ENCODE measurements at places on chromosomes 7 and 10.

DNA sequence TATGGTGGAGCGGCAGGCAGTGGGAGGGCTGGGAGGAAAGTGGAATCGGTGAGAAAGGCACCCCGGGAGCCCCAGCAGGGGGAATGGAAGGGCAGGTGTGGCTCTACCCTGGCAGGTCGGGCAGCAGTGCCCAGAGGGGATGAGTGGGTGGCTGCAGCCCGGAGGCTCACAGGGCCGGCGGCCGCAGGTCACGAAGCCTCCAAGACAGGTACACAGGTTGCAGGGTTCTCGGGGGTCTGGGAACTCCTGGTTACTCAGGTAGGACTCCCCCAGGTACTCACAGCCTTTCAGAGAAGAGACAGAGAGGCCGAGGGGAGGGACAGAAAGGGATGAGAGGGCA, 21.8 kb downstream of the KCP start:
- no peak for DNase-seq

- no peak for DNase-seq
These were observed 169.7 kb downstream of the NRF1 start for GRCh38 chr7:129780974-129781927.

DNA sequence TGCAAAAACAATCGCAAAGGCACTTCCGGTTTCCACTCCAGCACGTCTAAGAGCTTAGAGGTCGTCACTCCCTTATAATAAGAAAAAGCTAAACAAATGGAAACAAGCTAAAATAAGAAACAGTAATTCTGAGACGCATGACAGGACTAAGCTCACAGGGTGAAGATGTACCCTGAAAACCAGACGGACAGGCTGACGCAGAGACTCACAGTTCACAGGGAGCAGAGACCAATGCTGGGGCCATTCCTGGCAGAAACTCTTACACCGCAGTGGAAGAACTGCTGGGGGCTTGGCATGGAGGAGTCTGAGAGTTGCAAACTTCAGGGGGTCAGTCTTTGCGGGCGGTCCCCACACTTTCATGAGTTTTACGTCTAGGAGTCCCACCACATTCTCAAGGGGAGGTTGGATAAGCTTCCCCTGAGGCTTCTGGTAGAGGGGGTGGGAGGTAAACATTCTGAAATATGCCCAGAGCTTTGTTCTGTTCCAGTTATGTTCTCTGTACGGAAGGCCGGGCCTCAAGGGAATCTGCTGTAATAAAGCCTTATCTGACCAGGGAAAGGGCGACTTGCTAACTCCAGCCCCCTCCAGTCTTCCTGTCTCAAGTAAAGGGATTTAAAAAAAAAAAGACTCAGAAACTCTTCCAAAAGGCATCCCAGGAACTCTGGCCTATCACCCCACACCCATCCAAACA, 47.8 kb downstream of the BRI3 start:
- no peak for DNase-seq

DNA sequence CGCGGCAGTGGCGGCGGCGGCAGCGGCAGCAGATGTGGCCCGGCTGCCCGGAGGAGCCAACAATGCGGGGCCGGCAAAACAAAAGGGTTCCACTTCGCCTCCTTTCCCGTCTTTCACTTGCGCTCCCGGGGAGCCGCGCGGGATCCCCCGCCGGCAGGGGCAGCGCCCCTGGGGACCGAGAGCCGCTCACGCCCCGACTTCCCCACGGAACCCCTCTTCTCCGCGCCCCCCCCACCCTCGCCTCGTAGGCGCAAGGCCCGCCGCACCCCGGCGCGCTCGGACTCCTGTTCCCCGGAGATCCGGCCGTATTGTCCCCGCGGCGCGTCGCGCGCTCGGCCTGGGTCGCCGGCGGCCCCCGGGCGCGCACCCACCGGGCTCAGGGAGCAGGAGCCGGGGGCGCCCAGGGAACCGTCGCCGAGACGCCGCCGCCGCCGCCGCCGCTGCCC, 854 bp downstream of the CTBP2 start:
- DNase-seq: no peak

- DNase-seq: no peak
These were observed 145.8 kb downstream of the AUTS2 start for GRCh38 chr7:69744026-69744425.

DNA sequence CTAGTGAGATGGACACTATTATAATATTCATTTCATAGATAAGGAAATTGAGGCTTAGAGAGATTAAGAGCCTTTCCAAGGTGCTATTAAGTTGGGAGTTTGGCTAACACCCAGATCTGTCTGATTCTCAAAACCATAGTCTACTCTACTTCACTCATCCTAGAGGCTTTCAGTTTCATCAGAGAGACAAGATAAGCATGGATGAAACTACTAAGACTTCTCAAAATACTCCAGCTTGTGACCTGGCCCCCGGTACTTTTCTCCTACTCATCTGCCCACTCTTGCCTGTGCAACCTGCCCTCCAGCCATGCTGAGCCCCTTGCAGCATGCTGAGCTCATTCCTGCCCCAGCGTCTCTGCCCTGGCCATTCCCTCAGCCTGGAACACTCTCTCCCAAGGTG, 12.2 kb upstream of the SLC35B4 start:
- DNase-seq: no peak

GRCh38 chr10:4839353-4839752, 13.3 kb downstream of the AKR1E2 start:
- DNase-seq: no peak

DNA sequence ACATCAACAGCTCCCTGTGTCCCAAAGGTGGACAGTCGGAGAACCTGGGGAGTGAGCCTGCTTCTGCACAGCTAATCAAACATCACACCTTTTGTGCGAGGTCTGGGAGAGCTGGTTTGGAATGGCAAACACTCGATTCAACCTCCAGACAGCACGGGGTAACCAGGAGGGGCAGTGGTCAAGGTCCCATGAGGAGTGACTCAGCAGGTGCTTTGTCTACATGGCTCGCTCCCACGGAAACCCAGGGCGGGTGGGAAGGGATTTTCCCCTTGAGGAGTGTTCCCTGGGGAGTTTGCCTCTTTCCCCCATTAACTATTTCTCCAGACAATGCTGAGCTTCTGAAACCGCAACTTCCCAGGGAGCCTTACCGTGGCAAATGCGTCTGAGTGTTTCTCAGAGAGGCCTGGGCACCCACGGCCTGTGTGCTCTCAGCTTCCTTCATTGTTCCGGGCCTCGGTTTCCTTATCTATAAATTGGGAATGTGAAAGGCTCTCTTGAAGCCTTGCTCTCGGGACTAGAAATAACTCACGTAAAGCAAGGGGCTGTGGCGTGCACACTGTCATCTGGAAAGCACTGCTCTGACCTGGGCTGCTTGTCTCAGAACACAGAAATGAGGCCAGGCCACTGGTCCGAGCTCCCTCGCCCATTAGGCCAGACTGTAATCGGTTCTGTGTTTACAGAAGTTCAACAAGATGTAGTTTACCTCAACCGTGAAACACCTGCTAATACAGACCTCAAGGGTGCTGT, 14.0 kb upstream of the GTPBP4 start:
- DNase-seq: no peak

Measured in activated CD4-positive, alpha-beta T cell treated with anti-CD3 and anti-CD28 coated beads for 1 hour (primary cell).